ENCODE measurements at places on chromosomes 4 and X.

GRCh38 chr4:78749972-78750727 is 26.0 kb upstream of the BMP2K start:
- no peak for DNase-seq

GRCh38 chr4:72448231-72448630 is 120.8 kb downstream of the ADAMTS3 start:
- DNase-seq, result no peak

DNA sequence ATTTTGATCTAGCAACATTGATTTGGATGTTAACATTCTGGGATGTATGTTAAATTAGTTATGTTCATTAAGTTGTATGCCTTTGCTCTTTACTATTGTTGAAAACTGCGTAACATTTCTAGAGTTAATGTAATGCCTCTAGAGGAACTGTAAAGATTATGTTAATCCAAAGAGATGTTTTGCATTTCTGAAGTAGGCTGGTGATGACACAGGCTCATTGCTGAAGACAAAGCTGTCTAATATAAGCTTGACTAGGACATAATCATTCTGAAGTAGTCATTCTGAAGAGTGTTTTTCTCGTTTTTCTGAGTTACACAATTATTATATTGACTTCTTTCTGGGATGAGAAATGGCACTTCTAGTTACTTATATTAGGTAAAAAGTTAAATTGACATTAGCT is 72.9 kb downstream of the LRP2BP start:
- no peak for DNase-seq

DNA sequence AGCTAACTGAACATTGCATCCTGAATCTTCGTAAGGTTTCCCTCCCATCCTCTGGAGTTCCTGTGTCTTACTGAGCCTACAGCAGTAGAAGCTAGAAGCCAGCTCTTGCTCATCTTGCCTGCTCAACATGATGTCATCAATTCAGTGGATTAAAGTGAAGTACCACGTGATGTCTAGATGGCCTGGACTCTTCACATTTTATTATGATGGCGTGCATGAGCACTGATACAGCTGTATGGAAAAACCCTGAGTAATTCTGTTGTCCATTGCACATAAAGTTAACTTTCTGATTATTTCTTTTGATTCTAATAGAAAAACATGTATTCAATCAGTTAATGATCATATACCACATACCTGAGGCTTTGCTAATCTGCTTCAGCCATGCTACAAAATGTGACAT is 2387.7 kb upstream of the TENM3 start:
- DNase-seq, result no peak

DNA sequence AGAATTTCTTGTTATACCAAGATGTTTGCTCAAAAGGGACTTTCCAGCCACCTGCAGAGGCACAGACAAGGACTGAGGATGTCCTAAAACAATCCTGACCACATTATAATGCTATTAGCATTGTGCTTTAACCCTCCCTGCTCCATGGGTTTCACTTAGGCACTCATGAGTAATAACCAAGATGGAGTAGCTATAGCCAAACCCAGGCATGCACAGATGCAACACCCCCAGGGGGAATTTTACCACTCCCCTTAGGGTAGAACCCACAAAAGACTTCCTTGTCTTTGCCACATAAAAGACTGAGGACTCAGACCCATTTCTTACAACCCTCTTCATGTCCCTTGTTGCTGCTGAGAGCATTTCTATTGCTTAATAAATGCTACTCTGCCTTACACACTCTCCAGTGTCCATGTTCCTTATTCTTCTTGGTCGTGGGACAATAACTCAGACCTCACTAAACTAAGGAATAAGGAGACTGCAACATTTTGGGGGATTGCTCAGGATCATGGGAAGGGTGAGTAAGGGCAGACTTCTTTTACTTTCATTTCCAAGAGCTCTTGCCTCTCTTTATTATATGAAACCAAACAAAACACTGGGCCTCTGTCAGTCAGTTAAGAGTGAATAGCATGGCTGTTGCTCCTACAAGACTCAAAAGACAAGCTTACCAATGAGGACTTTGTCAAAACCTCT is 103.5 kb downstream of the TECRL start:
- no peak for DNase-seq

DNA sequence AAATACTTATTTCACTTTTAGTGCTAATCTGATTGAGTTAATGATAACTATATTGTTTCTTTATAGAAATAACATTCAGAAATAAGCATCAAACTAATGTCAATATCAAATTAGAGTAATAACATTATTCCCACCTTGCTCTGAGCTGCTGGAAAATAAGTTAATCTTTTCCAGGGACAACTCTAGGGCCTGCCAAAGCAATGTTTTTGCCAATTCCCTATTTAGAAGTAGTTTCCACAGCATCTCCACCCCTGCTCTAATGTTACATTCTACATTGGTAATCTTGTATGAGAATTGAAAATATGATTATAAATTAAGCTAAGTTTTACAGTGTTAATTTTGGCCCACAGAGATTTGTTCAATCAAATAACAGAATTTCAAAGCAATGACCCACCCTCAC is 68.3 kb downstream of the REELD1 start:
- DNase-seq, result no peak

- peak; percentile 22 for DNase-seq
Observed at GRCh38 chr4:8201321-8201781, 2.3 kb downstream of the SH3TC1 start.

DNA sequence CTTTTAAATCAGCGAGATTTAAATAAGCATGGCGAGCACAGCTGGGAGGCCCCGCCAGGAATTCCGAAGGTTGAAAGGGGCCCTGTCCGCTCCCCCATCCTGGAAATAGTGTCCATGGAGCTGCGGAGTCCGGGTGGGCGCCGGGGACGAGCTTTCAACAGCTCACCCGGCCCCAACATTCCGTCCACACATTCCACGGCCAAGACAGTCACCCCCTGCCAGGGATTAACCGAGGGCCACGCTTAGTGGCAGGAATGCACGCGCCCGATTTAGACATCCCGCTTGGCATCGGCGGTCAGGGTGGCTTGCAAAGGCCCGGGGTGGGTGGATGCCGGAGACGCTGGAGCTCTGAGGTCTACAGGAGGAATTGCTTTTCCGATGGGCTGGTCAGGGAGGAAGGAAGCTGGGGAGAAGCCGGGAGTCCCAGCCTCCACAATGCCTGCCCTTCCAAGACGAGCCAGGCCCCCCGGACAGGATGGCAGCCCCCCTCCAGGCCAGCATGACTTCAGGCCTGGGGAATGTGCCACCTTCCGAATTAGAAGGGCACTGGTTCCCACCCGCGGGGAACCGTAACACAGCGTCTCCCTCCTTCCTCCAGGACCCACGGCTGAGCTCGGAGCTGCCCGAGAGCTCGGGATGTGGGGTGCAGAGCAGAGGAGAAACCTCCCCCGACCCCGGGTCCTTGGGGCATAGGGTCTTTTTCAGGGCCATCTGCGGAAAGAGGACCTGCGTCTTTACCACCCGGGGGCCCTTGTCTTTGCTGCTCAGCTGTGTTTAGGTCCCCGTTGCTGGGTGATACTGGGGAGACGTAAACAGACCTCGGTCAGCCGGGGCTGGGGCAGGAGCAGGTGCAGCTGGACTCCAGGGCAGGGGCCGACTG is 26.9 kb upstream of the PPP2R3B start:
- DNase-seq, result no peak

DNA sequence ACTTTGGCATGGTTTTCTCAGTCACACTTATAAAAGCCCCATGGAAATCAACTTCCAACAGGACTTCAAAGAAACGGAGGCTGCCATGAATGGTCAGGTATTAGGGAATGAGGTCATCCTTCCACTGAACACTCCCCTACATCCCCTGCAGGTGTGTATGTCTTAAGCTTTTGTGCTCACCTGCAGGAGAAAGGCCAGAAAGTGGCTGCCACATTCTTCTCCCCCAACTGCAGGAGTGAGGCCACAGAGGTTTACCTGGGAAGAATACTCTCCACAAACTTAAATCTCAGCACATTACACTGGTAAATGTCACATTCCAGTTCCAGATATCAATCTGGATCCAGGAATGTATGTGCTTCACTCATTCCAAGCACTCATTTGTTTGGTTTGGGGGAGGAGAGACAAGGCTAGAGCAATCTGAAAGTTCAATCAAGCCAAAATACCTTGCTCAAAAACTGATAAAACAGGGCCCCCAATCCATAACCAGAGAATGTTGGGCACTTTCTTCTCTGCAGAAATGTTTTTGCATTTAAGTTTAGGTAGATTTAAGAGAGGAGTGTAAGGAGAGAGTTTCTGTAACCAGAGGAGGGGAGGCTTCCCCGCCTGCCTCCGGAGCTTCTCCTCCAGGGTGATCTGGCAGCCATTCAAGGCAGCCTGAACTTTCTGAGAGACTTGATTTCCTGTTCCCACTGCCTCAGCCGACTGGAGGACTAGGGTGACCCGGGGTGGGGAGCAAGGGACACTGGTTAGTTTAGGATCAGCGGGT is 15.4 kb downstream of the FAM9C start:
- no peak for DNase-seq

- no peak for DNase-seq
Observed at GRCh38 chrX:31279359-31279758, 207.5 kb upstream of the FTHL17 start.

DNA sequence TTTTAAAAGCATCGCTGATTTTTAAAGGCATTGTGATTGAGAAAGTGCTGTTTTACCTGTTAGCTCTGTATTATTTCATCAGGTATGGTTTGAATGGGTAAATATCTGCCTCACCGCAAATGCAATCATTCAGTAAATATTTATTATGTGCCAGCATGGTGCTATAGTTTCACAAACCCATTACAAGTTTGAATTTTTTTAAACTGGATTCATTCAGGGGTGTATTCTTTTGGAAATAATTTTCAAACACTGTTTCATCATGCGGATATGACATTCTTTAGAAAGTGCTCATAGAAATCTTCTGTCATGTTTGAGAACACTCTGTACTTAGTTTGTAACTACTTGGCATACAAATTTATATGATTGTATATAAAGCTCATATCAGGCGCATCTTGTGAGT is 37.2 kb downstream of the LIMCH1 start:
- DNase-seq, result no peak

DNA sequence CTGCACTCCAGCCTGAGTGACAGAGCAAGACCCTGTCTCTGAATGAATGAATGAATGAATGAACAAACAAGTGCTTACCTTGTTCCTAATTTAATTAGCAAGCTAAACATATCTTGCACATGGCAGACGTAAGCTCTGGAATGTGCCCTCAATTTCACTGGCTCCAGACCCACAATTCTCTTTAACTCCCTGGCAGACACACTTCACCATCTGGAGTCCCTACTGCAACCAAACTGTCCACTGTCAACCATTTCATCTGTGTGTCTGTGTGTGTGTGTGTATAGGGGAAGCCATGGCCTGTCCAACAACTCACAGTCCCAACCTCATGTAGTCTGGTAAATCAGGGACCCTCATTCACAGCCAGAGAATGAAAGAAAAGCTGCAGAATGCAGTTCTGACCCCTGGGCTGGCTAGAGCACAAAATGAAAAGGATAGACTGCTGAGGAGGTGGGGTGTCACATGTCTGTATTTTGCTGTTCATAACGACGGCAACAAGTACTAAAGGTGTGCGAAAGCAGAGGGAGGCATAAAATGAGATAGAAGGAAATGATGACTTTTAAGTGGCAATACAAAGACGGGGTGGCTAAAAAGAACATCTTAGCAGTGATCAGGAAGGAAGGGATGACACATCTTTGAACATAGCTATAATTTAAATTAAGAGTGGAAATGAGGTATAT is 114.1 kb downstream of the TSPAN5 start:
- no peak for DNase-seq

DNA sequence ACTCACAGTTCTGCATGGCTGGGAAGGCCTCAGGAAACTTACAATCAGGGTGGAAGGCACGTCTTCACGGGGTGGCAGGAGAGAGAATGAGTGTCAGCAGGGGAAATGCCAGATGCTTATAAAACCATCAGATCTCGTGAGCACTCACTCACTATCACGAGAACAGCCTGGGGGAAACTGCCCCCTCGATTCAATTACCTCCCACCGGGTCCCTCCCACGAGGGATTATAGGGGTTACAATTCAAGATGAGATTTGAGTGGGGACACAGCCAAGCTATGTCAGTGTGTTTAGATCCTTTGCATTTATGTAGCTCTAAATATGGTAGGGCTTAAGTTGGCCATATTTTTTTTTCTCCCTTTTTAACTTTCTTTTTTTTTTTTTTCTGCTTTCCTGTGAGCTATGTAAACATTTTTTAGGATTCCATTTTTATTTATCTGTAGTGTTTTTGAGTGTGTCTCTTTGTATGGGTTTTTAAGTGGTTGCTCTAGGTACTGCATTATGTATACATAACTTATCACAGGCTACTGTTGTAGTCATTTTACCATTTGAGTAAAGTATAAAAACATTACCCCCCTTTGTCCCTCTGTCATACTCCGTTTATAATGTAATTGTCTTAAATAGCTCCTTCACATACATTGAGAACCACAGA is 79.0 kb downstream of the ADRA2C start:
- no peak for DNase-seq

Data from activated T-helper 9 cell treated with anti-CD3 and anti-CD28 coated beads, Interleukin-2, amount 50 U/mL, for 16 hours (primary cell).